Breast epithelium (tissue), 4 donors: ENCODE measurements at places on chromosomes 4 and X. TPM values are rescaled to one million over a fixed set of nuclear protein-coding genes. Genes with fewer than 3 reads are reported as not detected.

Gene MMGT1
- total RNA-seq: 25.6 TPM

GRCh38 chr4:25842229-25842845 lies 20.5 kb downstream of the SEL1L3 start:
- H3K27ac ChIP-seq: no peak overlapping the region
- no peaks in the 10 kb centered on the region for H3K27me3 ChIP-seq
- H3K36me3 ChIP-seq: no peaks in the 10 kb centered on the region
- no peaks in the 10 kb centered on the region for H3K4me1 ChIP-seq

Gene DGAT2L6
- total RNA-seq: not detected

- DNase-seq: no peak
- H3K4me1 ChIP-seq: no peaks in the 10 kb centered on the region
- no peak overlapping the region for H3K27ac ChIP-seq
- H3K27me3 ChIP-seq: no peaks in the 10 kb centered on the region
These were observed 26.5 kb upstream of the CYBB start for GRCh38 chrX:37753384-37753783.

DNA sequence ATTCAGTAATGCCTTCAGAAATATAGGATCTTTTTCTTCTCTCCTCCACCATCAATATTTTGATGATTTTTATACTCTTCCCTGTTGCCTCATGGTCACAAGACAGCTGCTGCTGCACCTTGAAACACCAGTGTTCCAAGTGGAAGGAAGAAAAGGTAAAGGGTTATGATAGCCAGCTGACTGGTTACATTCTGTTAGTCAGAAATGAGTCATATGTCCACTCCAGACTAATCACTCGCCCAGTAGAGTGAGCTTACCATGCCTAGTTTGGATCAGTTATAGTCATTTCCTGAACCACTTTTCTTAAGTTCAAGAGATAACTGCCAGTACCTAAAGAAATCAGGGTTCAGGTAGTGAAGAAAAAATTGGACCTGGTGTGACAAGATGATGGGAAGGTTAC lies 532.3 kb upstream of the SMIM31 start:
- no peaks in the 10 kb centered on the region for H3K4me1 ChIP-seq
- DNase-seq: no peak
- H3K4me3 ChIP-seq: no peak overlapping the region
- no peaks in the 10 kb centered on the region for H3K36me3 ChIP-seq
- H3K27ac ChIP-seq: no peak overlapping the region
